ENCODE measurements at places on chromosomes 5 and 9.
A peak's percentile ranks its signal among the peaks of the same experiment; 100 is the strongest.

- no peak overlapping the region for H3K27ac ChIP-seq
- no peaks in the 10 kb centered on the region for H3K36me3 ChIP-seq
- H3K4me1 ChIP-seq = no peaks in the 10 kb centered on the region
- DNase-seq = no peak
- no peak overlapping the region for H3K4me3 ChIP-seq
These were observed 16.4 kb upstream of the ARL15 start for GRCh38 chr5:54326662-54327270.

- no peaks in the 10 kb centered on the region for H3K4me1 ChIP-seq
- no peak for DNase-seq
- H3K27me3 ChIP-seq = peaks cover 5% of the 10 kb centered on the region
These were observed 214.2 kb downstream of the SLF1 start for GRCh38 chr5:94832685-94833084.

DNA sequence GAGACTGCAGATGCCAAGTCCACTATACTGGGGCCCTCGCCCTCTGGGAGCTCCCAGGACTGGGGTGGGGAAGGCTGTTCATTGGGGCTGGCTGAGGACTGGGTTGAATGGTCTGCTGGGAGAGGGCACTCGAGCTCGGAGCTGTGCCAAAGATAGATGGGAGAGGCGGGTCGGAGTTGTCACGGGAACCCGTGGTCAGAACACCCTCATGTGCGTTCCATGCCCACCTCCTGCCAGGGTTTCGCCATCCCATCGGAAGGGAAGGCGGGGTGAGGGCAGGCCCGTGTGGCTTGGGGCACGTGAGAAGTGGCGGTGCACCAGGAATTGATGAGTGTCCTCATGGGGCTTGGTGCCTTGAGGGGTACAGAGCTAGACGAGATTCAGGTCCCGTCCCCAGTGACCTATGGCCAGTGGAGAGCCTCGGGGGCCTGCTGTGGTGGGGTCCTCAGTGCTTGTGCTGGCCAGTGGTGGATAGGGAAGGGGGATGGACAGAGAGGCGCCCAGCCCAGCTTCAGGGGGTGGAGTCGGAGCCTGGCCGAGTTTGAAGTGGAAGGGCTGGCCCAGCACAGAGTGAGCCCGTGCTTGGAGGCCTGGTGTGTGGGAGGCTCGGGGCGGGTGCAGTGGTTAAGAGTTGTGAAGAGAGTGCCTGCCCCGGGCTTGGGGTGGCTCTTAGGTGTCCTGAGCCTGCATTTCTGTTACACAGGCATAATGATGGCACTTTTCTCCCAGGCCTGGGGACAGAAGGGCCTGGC, 4.3 kb downstream of the CACFD1 start:
- peak overlapping the region; percentile 61 for H3K27ac ChIP-seq
- H3K4me1 ChIP-seq = peaks cover 11% of the 10 kb centered on the region
- no peak overlapping the region for H3K4me3 ChIP-seq
- H3K27me3 ChIP-seq = no peaks in the 10 kb centered on the region

- H3K27ac ChIP-seq = peak overlapping the region; percentile 98
- H3K36me3 ChIP-seq = no peaks in the 10 kb centered on the region
- peaks cover 62% of the 10 kb centered on the region for H3K4me1 ChIP-seq
- no peak for DNase-seq
These were observed 38.5 kb downstream of the SLC22A5 start for GRCh38 chr5:132407970-132408369.

GRCh38 chr9:97984188-97985057, 1.3 kb downstream of the ANP32B start:
- DNase-seq = peak; percentile 84
- peaks cover 10% of the 10 kb centered on the region for H3K27me3 ChIP-seq
- H3K27ac ChIP-seq = peak overlapping the region; percentile 57
- no peak overlapping the region for H3K4me3 ChIP-seq
- peaks cover 48% of the 10 kb centered on the region for H3K4me1 ChIP-seq

- peaks cover 36% of the 10 kb centered on the region for H3K36me3 ChIP-seq
- no peak overlapping the region for H3K27ac ChIP-seq
- peaks cover 31% of the 10 kb centered on the region for H3K4me1 ChIP-seq
- DNase-seq = no peak
- peaks cover 2% of the 10 kb centered on the region for H3K27me3 ChIP-seq
- no peak overlapping the region for H3K4me3 ChIP-seq
These were observed 161.4 kb downstream of the DOCK2 start for GRCh38 chr5:169798438-169798837.

- DNase-seq = no peak
- no peak overlapping the region for H3K4me3 ChIP-seq
- no peak overlapping the region for H3K27ac ChIP-seq
These were observed 291.1 kb downstream of the TRIM32 start for GRCh38 chr9:116978155-116978554.
